Fibroblast of skin of left quadriceps (primary cell): ENCODE measurements at places on chromosomes 5 and 9.

- DNase-seq, result peak; percentile 57
These were observed 155.6 kb downstream of the ARHGAP26 start for GRCh38 chr5:142925795-142926194.

- no peak for DNase-seq
These were observed 28.4 kb downstream of the FBXW11 start for GRCh38 chr5:171978016-171978415.

DNA sequence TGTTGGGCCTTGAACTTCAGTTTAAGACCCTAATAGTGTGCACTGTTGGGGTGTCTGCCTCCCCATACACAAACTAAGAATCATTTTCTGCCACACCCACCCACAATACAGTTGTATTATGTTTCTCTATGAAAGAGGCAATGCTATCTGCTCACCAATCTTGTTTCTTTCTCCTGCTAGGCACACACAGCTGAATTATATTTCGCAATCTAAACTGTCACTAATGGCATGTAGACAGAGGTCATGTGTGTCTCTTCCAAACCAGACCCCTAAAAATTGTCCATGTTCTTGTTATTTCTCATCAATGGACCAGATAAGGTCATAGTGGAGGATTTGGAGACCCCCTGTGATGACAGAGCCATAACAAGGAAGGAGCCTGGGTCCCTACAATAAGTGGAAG lies 57.3 kb downstream of the RIGI start:
- DNase-seq, result no peak

DNA sequence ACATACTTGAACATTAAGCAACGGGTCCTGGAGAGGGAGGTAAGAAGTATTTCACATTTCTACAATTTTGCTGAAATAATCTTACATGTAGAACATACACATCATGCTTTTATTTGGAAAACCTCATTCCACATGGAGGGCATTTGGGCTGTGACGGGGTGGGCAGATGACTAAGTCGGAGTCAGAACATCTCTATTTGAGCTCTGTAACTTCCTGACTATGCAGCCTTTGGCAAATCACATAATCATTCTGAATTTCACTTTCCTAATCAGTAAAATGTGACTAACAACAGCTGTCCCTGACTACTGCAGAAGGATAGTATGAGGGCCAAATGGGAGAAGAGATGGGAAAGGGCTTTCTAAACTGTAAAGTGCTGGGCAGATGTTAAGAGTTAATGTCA lies 17.1 kb upstream of the IL6ST start:
- peak; percentile 85 for DNase-seq

- DNase-seq, result no peak
These were observed 10.1 kb downstream of the SELENOP start for GRCh38 chr5:42801516-42802166.

DNA sequence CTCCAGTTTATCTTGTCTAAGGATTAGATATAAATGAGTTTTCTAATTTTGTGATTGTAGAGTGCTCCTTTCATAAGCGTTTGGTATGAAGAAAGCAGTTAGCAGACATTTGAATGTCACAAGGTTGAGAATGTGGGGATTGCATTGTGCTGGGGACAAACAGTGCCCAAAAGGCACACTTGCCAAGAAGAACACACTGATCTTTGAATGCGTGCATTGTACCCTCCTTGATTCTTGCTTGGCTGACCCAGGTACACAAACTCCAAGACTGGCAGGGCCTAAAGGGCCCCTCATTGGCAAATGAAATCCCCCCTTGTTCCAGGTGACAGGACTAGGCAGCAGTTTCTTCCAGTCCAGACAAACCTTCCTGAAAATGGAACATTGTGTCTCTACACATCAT lies 96.9 kb upstream of the LIFR start:
- no peak for DNase-seq

DNA sequence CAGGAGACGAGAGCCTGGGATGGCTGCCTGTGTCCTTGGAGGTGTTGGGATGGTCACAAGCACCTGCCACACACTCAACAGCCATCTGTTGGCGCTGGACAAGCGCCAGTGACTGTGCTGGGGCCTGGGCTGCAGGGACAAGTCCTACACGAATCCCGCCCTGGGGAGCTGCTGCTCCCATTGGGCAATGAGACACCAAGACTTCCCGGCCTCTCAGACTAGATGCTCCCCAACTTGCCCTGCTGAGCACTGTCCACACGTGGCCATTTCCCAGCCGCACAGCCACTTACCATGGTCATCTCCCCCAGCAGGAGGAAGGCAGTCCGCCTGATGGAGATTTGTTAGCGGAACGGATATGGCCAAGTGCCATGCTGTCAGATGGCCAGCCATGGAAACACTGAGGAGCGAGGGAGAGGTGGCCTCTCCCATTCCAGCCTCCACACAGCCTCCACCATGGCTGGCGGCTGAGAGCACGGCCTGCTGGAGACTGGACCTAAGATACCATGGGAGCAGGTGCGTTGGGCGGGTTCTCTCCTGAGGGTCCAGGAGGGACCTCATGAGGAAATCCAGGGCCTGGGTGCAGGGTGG lies 43.9 kb downstream of the PRRT1B start:
- DNase-seq, result no peak

- no peak for DNase-seq
These were observed 178.4 kb upstream of the EFNA5 start for GRCh38 chr5:107849118-107849517.

DNA sequence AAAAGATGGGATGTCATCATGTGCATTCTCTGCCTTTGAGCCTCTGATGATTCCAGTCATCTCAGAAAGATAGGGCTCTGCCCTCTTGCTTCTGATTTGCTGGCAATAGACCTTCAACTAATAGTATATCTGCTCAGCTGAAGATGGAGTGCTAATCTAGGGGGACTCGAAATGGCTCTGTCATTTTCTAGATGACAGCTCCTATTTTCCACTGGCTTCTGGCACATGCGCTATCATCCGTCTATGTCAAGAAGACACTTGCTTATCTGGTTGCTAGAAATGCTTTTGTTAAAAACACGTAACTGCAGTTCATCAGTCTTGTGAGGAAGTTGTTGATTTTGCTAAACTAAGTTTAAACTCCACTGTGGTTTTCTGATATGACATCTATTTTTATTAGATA lies 265.5 kb upstream of the ZNF608 start:
- no peak for DNase-seq

DNA sequence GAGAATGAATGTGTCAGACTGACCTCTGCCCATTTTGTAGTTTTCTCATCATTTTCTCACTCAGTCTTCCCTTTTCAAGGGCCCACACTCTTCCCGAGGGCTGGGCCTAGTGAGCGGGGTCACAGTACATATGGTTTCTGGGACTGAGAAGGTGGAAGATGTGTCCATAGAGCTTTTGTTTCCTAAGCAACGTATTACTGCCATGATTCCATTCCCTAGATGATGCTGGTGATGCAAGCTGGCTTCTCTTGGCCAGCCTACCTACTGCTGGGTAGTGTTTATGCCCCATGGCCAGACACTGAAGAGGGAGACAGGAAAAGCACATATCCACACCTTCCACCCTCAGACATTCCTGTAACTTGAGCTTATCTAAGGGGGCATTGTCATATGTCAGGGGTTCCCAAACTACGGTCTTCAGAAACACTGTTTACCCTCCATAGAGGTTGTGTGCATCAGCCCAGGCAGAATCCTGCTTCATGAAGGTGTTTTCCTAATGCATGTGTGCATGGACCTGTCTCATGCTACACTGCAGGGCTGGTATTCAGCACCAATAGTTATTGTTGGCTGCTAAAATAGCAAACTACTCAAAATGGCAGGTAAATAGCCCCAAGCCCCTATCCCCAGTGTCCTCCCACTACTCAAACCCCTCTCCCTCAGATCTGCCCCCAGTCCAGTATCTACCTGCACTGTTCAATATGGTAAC lies 9.5 kb downstream of the IRF1 start:
- DNase-seq, result no peak

- DNase-seq, result no peak
These were observed 91.8 kb upstream of the ACO1 start for GRCh38 chr9:32292611-32293010.

GRCh38 chr9:12271421-12271891 lies 421.7 kb upstream of the TYRP1 start:
- no peak for DNase-seq

DNA sequence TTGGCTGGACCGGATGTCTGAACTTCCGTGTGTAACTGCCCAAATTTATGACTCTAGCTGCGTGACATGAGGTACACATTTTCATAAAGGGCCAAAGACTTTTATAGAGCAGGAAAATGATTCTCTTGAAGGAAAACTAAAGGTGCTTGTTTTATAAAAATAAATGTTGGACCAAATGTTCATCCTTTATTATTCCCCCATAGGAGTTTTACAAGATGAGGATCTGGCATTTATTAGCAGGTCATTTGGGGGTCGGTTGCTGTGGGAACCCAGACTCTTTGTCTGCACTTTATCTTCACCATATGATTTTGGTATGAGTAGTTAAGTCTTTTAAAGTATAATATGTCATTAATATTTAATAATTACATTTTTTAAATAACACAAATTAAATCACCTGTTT lies 571.2 kb downstream of the EFNA5 start:
- no peak for DNase-seq

DNA sequence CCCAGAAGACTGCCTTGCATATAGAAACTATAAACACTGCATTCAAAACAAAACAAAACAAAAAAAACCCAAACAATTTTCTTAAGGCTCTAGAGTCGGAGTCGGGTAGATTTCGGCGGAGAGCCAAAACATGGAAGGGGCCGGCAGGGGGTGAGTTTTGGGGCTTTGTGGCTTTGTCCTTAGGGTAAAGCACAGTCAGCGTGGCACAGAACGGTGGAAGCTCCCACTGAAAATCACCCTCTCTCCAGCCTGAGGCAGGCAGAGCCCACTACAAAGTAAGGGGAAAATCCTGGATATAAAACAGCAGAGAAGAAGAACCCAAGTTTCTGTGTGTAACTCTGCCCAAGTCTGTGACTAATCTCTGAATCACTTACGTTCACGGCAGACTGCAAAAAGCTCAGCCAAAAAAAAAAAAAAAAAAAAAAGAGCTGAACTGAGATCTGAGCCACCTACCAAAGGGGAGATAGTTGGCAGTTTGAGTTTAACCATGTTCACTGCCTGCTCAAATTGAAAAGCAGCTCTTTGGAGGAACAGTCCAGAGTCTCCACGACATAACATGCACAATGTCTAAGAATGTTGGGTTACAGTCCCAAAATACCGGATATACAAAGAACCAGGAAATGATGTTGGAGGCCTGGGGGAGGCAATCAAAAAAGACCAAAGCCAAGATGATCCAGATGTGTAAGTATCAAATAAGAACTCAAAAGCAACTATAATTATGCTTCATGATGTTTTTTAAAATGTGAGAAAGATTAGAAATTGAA lies 26.6 kb upstream of the OR2K2 start:
- peak; percentile 79 for DNase-seq

DNA sequence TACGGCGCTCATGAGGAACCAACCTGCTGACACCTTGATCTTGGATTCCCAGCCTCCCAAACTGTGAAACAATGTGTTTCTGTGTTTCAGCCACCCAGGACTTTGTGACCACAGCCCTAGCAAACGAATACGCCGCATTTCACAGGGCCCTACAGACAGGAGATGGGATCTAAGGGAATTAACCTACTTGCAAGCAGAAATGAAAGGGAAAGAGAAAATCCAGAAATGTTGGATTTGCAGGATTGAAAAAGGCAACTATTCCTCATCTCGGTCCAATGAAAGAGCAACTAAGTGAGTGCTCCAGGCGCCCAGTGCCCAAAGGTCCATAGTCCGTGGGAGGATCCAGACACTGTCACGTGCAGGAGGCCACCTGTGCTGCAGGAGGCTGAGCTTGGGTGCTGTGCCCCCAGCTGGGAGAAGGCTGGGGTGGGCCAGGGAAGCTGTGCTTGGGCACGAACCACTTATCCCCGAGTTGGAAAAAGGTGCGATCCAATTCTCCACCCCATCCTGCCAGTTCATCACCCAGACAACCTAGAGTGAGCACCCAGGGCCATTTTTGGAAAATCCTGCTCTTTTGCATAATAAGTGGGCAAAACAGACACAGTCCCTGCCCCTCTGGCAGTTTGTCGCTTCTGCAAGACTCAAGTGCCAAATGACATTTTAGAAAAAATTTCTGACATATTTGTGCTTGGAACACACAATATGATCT lies 177.9 kb downstream of the C9orf50 start:
- DNase-seq, result no peak

DNA sequence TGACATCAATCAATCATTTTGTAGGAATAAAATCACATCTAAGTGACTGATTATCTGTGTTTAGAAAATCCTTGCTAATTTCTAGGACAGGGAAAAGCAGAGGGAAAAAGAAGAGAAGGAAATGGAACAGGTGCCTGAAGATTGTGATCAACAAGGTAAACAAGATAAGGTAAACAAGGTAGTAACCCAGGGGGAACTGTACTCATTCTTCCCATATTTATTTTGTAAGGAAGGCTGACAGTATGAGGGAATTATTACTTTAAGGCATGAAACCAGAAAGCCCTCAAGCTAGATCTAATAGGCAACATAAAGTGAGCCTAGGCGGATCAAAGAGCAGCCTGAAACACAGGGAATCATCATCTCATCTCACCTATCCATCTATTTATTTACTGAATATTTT lies 231.1 kb downstream of the MLLT3 start:
- DNase-seq, result no peak

- no peak for DNase-seq
These were observed 76.2 kb downstream of the MRPL36 start for GRCh38 chr5:1723476-1723875.

GRCh38 chr5:158701007-158701391 lies 398.7 kb downstream of the EBF1 start:
- DNase-seq, result no peak

- DNase-seq, result no peak
These were observed 15.7 kb downstream of the ANKDD1B start for GRCh38 chr5:75626959-75627358.

GRCh38 chr5:164361986-164362385 lies 856.6 kb downstream of the MAT2B start:
- no peak for DNase-seq

GRCh38 chr5:87705876-87706275 lies 293.1 kb upstream of the CCNH start:
- DNase-seq, result no peak

GRCh38 chr5:143693651-143694252 lies 118.2 kb upstream of the HMHB1 start:
- DNase-seq, result no peak

DNA sequence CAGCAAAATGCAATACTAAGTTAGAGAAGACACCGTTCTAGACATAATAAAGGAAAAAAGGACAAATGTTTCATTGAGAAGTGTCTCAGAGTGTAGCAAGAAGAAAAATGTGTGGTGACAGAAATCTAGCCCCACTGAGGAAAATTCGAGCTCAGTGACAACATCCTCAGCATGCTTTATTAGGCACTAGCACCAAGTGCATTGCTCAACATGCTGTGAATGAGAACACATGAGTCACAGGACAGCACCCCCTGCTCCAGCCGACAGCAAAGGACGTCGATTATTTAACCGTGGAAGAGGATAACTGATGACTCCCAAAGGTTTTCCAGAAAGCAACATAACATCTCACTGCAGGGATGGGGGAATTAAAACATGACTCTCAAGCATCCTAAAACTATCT lies 182.7 kb downstream of the GNAQ start:
- DNase-seq, result peak; percentile 57

DNA sequence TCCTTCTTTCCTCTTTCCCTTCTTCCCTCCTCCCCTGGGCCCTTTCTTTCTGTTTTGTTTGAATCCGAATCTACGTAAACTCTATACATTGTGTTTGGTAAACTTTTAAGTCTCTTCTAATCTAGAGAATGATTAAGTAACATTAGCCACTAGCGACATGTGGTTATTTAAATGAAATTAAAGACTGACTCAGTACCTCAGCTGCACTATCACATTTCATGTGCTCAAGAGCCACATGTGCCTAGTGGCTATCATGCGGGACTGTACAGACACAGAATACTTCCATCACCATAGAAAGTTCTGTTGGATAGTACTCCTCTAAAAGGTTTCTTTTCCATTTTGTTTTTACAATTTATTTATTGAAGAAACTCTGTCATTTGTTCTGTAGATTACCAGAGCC lies 29.0 kb downstream of the DCTN4 start:
- no peak for DNase-seq
